ENCODE measurements at places on chromosomes 16 and 17.

DNA sequence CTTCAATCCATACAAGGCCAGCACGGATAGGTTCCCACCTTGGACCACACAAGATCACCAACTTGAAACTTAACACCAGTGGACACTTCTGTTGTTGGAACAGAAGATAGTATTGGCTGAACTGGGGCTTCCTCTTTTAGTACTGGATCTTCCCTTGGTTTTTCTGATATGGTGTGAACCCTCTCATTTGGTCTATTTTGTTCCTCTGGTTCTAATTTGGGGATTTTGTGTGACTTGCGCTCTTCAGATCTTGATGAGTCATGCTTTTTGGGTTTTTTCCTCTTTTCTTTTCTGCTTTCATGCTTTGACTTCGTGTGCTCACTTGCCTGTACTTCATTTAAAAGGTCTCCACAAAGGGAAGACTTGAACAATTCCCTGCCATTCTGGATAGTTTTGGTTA lies 39.0 kb downstream of the SOST start:
- DNase-seq, result no peak

- no peak for DNase-seq
Observed at GRCh38 chr16:1134776-1135458, 18.0 kb upstream of the CACNA1H start.

GRCh38 chr17:1074886-1075605 lies 78.1 kb downstream of the TIMM22 start:
- no peak for DNase-seq

DNA sequence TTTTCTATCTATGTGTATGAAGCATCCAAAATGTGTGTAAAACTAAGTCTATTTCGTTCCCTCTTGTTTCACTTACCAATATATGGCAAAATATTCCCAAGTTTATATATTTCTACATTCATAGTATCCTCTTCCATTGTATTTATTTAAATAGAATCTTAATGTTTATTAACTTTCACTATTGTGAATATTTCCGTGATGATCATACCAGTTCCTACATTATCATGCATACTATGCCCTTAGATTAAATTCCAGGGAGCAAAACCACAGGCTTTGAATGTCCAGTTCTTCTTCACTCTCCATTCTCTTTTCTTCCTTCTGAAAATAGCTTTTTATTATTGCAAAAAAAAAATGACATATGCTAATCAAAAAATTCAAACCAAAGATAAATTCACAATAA lies 4.0 kb downstream of the MAP2K6 start:
- no peak for DNase-seq

DNA sequence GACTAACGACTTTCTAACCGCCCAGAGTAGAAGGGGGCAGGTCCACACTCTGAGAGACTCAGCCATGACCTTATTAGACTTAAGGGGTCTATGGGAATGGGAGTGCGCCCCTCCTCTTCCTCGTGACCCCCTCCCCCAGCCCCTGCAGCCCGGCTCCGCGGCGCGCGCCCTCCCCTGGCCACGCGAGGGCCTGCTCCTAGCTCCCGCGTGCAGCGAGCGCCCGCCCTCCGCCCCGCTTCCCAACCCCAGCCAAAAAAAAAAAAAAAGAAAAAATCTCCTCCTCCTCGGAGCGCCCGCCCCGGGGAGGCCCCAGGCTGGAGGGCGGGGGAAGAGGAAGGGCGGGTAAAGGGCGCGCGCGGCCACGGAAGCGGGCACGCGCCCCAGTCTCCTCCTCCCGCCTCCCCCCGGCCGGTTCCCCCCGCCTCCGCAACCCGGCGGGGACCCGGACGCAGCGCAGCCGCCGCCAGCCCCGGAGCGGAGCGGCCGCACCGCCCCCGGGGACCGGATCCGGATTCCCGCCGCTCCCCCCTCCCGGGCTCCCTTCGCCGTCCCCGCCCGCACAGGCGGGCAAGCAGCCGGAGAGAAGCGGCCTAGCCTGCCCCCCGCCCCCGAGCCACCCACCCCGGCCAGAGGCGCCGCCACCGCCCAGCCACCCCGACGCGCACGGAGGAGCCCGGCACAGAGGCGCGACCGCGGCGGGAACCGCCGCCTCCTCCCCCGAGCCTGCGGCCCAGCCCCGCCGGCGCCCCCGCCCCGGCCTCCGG lies 949 bp downstream of the UBTF start:
- DNase-seq, result peak; percentile 89

GRCh38 chr17:31431852-31432658 lies 40.6 kb downstream of the RAB11FIP4 start:
- no peak for DNase-seq

GRCh38 chr17:76000016-76000754 lies 470 bp upstream of the CDK3 start:
- DNase-seq, result peak; percentile 75

GRCh38 chr16:56625943-56626654 lies 518 bp downstream of the MT1E start:
- no peak for DNase-seq

GRCh38 chr16:81582655-81583441 lies 138.2 kb downstream of the CMIP start:
- DNase-seq, result no peak

GRCh38 chr17:43477832-43478634 lies 5.7 kb upstream of the DHX8 start:
- DNase-seq, result no peak

DNA sequence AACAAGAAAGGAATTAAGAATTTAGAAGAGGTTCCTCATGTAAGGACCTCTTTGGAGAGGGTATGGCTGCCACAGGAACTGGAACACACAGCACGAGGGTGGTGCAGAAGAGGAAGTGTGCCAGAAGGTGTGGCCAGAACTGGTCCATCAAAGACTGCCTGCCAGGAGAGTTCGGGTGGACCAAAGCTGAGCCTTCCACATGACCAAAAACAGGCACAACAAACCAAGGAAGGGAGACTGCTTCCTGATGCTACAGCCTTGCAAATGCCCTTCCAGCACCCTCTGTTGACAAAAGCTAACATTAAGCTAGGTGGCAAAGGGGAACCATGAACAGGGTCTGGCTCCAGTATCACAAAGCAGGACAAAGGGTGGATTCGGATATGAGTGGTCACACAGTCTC lies 125.8 kb upstream of the TMEM97 start:
- DNase-seq, result no peak

- DNase-seq, result no peak
Observed at GRCh38 chr17:56978441-56979090, 635 bp downstream of the SCPEP1 start.

- no peak for DNase-seq
Observed at GRCh38 chr16:59665618-59666220, 931.6 kb upstream of the GOT2 start.

DNA sequence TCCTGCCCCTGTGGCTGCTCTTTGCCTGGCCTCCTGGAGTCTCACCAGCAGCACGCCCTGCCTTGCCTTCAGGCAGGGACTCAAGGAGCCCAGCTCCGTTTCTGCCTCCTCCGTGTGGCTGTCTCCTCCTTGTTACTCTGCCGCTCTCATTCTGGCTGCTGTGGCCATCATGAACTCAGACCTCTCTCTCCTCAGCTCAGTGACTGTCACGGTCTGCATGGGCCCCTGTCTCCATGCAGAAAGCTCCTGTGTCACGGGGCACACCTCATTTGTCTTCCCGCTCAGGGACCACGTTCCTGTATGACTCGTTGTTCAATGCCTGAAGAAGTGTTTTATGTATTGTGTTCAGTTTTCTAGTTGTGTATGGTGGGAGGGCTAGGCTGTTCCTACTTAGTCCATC lies 25.3 kb downstream of the RPTOR start:
- no peak for DNase-seq

DNA sequence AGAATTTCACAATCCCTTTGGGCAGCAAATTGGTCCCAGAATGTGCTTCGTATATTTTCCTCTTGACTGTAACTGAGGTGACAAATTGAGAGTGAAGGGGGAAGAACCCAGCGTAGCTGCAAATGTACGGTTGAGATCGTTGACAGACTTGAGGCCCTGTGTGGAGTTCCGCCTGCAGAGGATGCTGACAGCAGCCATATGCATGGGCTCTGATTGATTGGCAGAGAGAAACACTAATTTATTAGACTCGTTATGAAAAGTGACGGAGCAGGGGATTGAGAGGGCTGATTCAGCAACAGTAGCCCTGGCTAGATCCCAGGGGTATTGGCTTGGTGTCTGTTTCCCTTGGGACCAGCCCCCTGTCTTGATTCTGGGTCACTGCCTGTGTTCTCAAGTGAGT lies 930.1 kb upstream of the EEF2KMT start:
- no peak for DNase-seq

GRCh38 chr17:5373112-5373511 lies 46.4 kb downstream of the NUP88 start:
- DNase-seq, result no peak

DNA sequence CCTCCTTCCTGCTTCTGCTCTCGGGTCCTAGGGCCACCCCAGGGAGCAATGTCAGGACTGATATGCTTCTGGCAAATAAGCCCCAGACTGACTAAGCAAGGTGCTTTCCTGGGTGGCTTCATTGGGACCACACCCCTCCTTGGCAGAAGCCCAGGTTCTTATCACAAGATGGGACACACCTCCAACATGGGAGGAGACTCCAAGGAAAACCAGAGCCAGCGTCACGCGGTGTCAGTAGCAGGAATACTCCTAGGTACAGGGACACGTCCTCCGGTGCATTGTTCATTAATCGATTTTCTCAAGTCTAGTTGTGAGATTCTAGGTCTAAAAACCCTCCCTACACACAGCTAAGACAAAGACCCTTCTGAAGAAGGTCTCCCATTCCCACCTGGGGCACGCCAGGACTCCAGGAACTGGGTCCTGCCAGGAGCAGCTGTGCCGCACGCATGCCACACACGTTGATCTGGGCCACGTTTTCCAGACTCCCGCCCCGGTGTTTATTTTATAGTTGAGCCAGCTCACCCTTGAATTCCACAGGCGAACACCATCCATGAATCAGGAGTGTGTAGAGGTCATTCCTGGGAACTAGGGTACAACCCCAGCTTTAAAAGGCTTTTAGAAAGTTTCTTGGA lies 30.8 kb downstream of the FA2H start:
- no peak for DNase-seq

GRCh38 chr17:75501378-75502071 lies 13.8 kb downstream of the CASKIN2 start:
- DNase-seq, result no peak

DNA sequence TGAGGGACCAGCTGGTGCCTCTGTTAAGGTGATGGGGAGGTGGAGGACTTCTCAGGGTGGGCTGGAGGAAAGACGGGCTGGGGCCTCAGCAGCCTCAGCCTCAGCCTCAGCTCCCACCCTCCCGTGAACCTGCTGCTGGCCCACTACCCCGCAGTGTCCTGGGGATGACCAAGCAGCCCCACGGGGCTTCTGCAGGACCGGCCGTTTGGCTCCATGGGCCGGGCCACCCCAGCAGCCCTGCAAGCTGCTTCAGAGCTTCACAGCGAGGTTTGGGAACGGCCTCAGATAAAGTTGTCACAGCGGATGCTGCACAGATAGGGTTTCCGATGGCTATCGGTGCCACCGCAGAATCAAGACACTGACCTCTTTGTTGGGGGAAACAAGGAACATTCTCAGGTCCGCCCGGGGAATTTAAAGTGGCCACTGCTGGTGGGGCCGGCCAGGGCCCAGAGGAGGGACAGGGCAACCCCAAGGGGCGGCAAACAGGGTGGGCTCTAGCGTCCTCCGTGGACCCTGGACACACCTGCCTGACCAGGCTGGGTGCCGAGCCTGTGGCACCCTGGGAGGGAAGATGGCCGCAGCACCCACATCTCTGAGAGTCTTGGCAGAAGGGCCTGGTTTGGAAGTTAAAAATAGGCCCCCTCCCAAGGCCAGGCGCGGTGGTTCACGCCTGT lies 47.8 kb upstream of the ZC3H18 start:
- DNase-seq, result no peak

DNA sequence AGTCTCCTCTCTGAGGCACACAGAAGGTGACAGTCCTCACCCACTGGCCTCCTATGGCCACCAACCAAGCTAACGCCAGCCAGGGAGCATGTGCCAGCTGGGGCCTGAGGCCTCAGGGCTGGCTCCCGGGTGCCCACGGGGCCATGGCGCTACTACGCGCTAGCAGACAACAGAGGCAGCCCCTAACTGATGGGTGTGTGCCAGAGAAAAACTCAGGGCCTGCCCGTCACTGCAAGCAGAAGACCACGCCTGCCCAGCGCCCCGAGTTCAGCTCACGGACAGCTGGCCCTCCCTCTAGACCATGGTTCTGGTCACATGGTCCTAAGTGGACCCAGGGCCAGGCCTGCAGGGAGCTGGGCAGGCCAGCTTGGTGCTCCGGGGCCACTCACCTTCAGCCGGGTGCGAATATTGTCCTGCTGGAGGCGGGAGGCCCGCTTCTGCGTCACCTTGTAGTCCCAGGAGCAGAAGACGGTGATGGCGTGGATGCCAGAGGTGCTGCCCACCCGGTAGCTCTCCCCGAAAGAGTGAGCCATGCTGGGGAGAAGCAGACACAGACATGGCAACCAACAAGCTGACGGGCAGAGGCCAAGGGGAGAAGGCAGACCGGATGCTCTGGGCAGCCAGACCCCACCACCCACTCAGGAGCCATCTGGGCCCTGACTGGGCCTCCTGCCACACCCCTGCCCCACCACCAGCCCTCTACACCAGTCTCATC lies 6.2 kb downstream of the TMC6 start:
- no peak for DNase-seq

GRCh38 chr16:84973776-84974523 lies 37.4 kb downstream of the ZDHHC7 start:
- DNase-seq, result no peak

- DNase-seq, result no peak
Observed at GRCh38 chr17:73247726-73248125, 14.0 kb downstream of the CPSF4L start.

DNA sequence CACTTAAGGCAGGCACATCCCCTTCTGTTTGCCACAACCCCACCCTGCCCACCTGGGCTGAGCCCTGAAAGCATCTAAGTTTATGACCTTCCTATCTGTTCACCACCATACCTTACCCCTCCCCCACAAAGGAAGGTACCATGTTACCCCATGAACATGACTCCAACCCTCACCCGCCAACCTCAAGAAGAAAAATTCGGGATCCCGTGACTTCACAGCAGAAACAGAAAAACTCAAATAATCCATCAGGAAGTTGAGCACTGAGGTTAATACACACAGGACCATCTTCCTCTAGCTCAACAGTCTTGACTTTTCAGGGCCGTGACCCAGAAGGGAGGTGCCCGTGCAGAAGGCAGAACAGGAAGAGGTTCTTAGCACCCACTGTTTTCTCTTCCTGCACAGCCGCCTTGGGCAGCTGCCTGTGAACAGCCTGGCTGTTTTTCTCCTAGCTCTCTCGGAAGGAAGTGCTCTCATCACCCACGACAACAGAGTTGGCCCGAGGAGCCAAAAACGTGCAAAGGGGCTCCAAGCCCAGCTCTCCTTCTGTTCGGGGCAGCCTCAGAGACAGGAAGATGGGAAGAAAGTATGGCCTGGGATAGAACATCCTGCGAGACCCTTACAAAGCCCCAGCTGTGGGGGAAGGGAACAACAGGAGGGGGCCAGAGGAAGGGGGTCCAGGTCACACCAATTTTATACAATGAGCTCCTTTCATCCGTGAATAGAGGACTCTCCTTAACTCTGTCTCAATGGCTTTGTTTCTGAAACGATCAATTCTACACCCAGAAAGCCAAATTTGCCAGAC lies 101.1 kb downstream of the XYLT1 start:
- DNase-seq, result peak; percentile 78

GRCh38 chr17:63701456-63701820 lies 1.5 kb upstream of the LIMD2 start:
- no peak for DNase-seq

- DNase-seq, result no peak
Observed at GRCh38 chr16:25523183-25523582, 168.6 kb upstream of the HS3ST4 start.

All from activated naive CD4-positive, alpha-beta T cell treated with anti-CD3 and anti-CD28 coated beads for 36 hours (primary cell).